Epithelial cell of esophagus (primary cell): ENCODE measurements at places on chromosomes 16 and 17.

DNA sequence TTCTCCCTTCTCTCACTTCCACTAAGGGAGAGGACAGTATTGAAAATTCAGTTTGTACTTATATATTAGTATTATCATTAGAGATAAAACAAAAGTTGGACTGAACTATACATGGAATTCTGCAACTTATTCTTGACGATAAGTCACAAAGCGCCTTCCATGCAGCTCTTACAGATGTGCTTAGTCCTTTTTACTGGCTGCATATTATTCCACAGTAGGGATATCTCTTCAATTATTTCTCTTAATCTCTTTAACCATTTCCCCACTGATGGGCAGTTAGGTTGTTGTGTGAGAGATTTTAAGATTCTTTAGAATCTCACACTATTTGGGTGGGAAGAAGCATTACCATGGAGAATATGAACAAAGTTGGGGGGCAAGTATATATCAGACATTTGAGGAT, 32.0 kb downstream of the PMFBP1 start:
- DNase-seq, result no peak

DNA sequence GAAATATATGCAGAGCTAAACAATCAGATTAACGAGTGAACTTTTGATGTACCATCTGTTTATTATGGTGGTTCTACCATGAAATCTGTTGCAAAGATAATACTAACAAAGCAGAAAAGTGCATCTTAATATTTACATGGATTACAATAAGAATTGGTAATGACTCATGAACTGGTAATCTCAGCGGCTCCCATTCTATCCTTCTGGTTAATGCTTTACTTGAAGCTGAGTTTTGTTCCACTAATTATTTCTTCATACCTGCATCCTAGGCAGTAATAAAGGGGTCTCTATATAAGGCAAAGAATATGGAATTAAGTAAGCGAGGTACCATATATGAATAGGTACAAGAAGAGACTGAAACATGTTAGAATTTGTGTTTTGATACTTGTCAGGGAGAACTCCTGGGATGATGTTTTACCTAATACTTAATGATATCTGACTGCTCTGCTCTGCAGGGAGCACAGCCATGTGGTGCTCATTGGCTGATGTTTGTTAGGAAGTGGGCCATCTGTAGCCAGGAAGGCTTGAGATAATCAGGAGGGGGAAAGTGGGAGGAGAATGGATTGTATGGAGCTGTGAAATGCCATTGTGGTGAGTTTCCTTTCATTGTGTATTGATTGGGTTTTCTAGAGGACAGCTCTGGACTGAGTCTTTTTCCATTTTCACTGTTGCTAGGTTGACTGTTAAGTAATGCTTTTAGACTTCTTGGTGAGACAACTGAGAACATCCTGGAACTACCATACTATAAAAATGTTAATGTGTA, 52.6 kb downstream of the MAP2K6 start:
- DNase-seq, result peak; percentile 29

DNA sequence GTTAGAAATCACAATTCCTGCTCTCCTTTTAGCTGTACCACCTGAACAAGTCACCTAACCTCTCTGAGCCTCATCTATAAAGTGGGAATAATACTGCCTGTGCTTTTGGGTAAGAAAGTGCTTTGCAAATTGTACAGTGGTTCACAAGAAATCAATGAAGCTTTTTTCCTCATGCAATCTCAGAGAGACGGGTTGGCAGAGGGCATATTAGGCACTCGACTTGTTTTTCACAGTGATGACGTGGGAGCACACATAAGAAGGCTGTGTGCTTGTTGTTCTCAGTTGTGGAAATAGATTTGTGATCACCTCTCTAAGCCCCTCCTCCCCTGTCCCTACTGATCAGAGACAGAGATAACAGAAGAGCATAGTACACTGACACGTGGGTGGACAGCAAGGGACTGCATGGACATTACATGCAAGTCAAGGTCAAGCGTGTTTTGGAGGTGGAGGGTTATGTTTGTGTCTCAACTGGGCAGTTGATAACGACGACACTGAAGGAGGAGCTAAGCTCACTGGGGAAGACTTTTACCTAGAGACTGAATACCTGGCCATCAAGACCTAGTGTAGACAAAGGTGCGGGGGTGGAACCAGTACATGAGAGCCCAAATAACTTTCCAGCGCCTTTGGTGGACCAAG, 1.7 kb upstream of the GPT2 start:
- no peak for DNase-seq

- DNase-seq, result peak; percentile 92
Observed at GRCh38 chr16:11781773-11782172, 15.3 kb downstream of the ZC3H7A start.

DNA sequence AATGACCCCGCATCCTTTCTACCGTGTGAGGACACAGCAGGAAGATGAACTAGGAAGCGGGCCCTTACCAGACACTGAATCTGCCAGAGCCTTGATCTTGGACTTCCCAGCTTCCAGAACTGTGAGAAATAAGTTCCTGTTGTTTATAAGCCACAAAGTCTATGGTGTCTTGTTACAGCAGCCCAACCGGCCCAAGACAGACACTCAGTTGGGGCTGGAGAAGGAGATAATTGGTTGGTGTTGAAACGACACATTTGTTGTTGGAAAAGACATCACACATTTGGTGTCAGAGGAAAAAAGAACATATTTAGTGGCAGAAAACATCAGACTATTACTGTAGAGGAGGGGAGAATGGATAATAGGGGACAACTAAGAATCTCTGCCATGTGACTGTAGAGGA, 122.3 kb upstream of the SEC14L1 start:
- no peak for DNase-seq
